ENCODE measurements at places on chromosomes 7 and 10. TPM values are rescaled to one million over a fixed set of nuclear protein-coding genes. Genes with fewer than 3 reads are reported as not detected.

- no peak overlapping the region for H3K4me3 ChIP-seq
- no peaks in the 10 kb centered on the region for H3K4me1 ChIP-seq
- H3K36me3 ChIP-seq: no peaks in the 10 kb centered on the region
- no peak overlapping the region for H3K27ac ChIP-seq
- no peaks in the 10 kb centered on the region for H3K27me3 ChIP-seq
- DNase-seq: no peak
Measured at GRCh38 chr7:99219185-99219767, 11.4 kb upstream of the KPNA7 start.

- H3K36me3 ChIP-seq: no peaks in the 10 kb centered on the region
- H3K27ac ChIP-seq: no peak within 1 kb of the TSS
- peak within 1 kb of the TSS; percentile 32 for H3K4me3 ChIP-seq
- peaks cover 11% of the 10 kb centered on the region for H3K27me3 ChIP-seq
- peak; percentile 67 for DNase-seq
Measured at GRCh38 chr10:132065491-132066105, at the start of gene JAKMIP3. TSS of gene JAKMIP3 (plus strand) at chr10:132065946. CDS start at chr10:132104809, 38,863 bp downstream.

- H3K27ac ChIP-seq: no peak overlapping the region
- H3K27me3 ChIP-seq: no peaks in the 10 kb centered on the region
- H3K4me3 ChIP-seq: no peak overlapping the region
- no peaks in the 10 kb centered on the region for H3K36me3 ChIP-seq
Measured at GRCh38 chr10:1270906-1271305, 214.7 kb downstream of the WDR37 start.

GRCh38 chr10:70459774-70460490 is 18.5 kb upstream of the NODAL start:
- peaks cover 4% of the 10 kb centered on the region for H3K4me1 ChIP-seq
- DNase-seq: no peak
- H3K36me3 ChIP-seq: no peaks in the 10 kb centered on the region
- peaks cover 44% of the 10 kb centered on the region for H3K27me3 ChIP-seq

DNA sequence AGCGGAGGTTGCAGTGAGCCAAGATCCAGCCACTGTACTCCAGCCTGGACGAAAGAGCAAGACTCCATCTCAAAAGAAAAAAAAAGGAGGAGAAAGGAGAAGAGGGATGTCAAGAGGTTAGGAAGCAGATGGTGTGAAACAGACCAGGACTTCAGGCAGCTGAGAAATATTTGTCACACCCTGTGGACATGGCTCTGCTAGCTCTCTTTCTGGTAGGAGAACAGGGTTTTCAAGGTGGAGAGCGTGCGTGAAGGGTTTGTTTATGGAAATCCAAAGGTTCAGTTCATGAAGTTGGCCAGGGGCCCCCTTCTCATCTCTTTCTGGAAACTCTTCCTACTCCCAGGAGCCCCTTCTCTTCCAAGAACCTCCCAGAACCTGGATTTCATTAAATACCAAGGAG is 110.8 kb upstream of the GALNT17 start:
- H3K36me3 ChIP-seq: no peaks in the 10 kb centered on the region
- no peak overlapping the region for H3K27ac ChIP-seq

DNA sequence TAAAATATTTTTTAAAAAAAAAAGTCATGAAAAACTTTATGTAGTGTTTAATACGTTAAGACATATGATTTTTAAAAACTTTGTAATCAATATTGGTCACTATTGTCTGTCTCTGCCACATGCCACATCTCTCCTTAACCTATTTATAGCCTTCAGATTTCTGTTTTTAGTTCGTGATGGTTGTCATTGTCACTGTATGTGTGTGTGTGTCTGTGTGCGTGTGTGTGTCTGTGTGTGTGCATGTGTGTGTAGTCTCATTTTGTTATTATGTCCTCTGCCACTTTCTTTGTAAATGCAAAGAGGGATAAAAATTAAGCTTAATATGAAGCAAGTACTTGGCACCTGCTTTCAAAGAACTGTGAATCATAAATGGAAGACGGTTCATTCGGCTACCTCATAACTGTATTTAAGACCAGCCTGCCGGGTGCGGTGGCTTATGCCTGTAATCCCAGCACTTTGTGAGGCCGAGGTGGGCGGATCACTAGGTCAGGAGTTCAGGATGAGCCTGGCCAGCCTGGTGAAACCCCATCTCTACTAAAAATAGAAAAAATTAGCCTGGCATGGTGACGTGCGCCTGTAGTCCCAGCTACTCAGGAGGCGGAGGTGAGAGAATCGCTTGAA is 354.0 kb downstream of the ARL4A start:
- no peaks in the 10 kb centered on the region for H3K36me3 ChIP-seq
- H3K4me1 ChIP-seq: no peaks in the 10 kb centered on the region

DNA sequence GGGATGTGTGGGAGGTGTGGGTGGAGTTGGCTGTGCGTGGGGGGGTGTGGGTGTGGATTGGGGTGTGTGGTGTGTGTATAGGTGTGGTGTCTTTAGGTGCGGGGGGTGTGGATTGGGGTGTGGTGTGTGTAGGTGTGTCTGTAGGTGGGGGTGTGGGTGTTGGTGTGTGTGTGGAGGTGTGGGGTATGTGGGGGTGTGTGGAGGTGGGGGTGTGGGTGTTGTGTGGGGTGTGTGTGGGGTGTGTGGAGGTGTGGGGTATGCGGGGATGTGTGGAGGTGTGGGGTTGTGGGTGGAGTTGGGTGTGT is 33.9 kb downstream of the SPDYE17 start:
- no peak for DNase-seq
- H3K4me3 ChIP-seq: no peak overlapping the region
- H3K27ac ChIP-seq: no peak overlapping the region
- peaks cover 3% of the 10 kb centered on the region for H3K36me3 ChIP-seq
- no peaks in the 10 kb centered on the region for H3K4me1 ChIP-seq

DNA sequence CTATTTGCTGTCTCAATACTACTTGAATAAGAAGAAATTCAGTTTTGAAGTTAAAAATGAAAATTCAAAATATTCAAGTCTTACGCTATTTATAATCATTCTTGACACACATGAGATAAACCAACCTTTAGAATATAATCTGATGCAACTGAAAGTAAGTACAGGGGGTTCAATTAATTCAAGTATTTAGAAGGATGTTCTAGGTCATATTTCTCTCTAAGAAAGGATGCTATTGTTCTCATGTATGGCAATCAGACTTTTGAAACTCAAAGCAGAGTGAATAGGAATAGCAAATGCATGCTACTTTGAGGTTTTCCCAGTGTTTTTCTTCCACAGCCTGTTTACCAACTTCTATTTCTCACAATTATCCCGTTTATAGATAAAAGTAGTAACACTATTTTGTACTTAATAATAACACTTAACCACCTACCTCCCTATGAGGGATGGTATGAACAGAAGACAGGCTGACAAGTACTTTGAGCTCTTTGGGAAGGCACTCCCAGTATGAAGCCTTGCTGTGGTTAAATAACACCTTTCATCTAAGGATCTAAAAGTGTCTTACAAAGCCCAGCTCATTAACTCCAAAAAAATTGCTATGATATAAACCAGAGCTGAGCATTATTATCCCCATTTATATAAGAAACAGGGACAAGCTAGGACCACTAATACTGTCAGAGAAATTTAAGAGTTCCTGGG is 18.0 kb upstream of the SPOCK2 start:
- no peaks in the 10 kb centered on the region for H3K27me3 ChIP-seq
- no peak overlapping the region for H3K4me3 ChIP-seq
- no peak overlapping the region for H3K27ac ChIP-seq
- peaks cover 2% of the 10 kb centered on the region for H3K36me3 ChIP-seq
- H3K4me1 ChIP-seq: peaks cover 7% of the 10 kb centered on the region
- DNase-seq: no peak

GRCh38 chr7:91434836-91435235 is 170.6 kb downstream of the FZD1 start:
- H3K27me3 ChIP-seq: no peaks in the 10 kb centered on the region
- no peaks in the 10 kb centered on the region for H3K4me1 ChIP-seq
- H3K36me3 ChIP-seq: no peaks in the 10 kb centered on the region
- DNase-seq: no peak

DNA sequence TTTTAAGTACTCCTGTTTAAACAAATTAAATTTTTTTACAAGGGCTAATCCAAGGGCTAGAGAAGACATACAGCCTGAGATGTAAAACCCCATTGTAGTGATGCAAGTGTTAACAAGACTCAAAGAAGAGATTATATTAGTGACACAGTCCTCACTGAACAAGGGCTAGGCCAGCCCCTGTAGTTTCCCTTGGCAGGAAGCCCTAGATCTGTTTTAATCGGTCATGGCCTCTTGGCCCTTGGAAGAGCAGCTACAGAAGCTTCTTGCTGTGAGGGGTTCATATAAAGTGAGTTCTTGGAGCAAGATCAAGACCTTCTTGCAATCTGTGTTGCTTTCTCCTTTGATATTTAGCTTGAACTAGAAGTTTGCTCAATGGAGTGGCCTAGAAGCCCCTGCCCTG is 1339.4 kb downstream of the XPNPEP1 start:
- DNase-seq: no peak
- no peaks in the 10 kb centered on the region for H3K36me3 ChIP-seq
- no peak overlapping the region for H3K4me3 ChIP-seq

DNA sequence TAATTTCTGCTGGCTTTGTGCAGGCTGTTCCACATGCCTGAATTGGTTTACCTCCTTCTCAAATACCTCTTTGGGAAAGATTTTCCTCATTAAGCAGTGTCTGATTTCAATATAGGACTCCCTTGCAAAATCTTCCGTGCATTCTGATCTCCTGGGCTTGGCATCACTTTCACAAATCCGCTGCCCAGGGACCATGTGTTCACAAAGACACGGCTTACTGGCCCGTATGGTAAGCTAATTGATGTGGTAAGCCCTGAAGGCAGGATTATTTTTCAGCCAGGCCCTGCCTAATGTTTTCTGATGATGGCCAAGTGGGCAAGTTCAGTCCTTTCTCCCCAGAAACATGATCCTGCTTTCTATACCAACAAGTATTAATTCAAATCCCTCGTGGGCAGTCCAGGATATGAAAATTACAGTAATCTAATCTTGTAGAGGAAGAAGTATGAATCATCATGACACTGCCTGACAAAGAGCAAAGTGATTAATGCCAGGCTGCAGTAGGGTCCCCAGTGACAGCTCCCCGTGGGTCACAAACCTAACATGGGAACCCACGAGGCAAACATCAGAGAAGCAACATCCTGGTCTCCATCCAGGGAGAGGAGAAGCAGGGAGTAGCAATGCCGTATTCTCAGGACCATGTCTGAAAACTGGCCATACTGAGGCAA is 11.6 kb upstream of the SVIL start:
- H3K4me1 ChIP-seq: peaks cover 18% of the 10 kb centered on the region
- no peaks in the 10 kb centered on the region for H3K36me3 ChIP-seq
- no peaks in the 10 kb centered on the region for H3K27me3 ChIP-seq
- no peak for DNase-seq

GRCh38 chr10:20457649-20458048 is 439.5 kb downstream of the NEBL start:
- no peaks in the 10 kb centered on the region for H3K27me3 ChIP-seq
- no peak overlapping the region for H3K27ac ChIP-seq
- H3K4me1 ChIP-seq: no peaks in the 10 kb centered on the region

DNA sequence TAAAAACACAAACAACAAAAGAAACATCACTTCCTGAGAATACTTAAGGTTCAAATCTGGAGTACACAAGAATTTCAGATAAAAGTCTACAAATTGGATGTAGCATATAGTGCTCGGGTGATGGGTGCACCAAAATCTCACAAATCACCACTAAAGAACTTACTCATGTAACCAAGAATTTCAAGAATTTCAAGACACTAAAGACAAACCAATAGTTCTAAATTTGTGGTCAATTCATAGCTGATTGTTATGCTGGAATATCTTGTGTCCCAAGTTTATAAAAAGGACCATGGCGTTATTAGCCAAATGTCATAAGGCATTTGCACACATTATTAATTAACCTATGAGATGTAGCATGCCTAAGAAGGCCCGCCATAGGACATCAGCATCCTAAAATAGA is 1204.1 kb upstream of the AUTS2 start:
- DNase-seq: no peak
- no peaks in the 10 kb centered on the region for H3K36me3 ChIP-seq
- H3K4me3 ChIP-seq: no peak overlapping the region
- no peaks in the 10 kb centered on the region for H3K27me3 ChIP-seq
- no peak overlapping the region for H3K27ac ChIP-seq
- no peaks in the 10 kb centered on the region for H3K4me1 ChIP-seq

DNA sequence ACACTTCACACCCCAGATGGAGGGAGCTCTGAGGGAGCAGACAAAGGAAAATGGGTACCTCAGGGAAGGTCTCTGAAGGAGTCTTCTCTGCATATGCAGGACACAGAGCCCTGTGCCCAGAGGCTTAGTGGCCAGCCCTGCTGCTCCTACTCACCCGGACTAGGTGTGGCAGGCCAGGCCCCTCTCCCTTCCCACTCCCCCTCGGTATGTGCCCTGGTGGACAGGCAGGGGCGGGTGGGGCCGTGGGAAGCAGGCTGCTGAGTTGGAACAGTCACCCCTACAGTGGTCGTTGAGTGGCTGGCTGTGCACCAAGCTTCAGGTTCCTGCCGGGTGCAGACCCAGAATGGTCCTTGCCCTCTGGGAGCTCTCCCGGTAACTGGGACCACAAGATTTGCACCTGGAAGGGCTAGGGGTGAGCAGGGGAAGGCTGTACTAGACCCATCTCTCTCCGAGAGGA is 68.6 kb downstream of the ZMIZ1 start:
- DNase-seq: no peak
- H3K27ac ChIP-seq: peak overlapping the region; percentile 20
- no peak overlapping the region for H3K4me3 ChIP-seq
- H3K27me3 ChIP-seq: no peaks in the 10 kb centered on the region
- H3K4me1 ChIP-seq: peaks cover 31% of the 10 kb centered on the region

DNA sequence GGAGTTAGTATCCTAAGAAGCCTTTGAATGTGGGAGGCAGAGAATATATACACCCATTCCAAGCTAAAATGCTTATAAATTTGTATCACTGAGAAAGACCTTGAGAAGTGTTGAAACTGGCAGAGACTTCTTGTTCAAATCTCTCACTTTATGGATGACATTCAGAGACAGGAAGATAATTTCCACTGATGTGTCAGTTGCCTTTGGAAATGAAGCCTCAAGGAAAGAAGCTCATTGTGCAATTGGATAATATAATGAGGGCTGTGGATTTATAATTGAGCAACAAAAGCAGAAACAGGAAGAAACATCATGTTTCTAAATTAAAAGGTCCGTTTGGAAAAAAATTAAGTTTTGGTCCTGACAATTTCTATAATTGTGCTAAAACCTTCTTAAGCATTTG is 789.9 kb upstream of the IGFBP3 start:
- DNase-seq: no peak
- H3K36me3 ChIP-seq: no peaks in the 10 kb centered on the region
- H3K4me3 ChIP-seq: no peak overlapping the region
- peaks cover 12% of the 10 kb centered on the region for H3K4me1 ChIP-seq
- no peaks in the 10 kb centered on the region for H3K27me3 ChIP-seq

DNA sequence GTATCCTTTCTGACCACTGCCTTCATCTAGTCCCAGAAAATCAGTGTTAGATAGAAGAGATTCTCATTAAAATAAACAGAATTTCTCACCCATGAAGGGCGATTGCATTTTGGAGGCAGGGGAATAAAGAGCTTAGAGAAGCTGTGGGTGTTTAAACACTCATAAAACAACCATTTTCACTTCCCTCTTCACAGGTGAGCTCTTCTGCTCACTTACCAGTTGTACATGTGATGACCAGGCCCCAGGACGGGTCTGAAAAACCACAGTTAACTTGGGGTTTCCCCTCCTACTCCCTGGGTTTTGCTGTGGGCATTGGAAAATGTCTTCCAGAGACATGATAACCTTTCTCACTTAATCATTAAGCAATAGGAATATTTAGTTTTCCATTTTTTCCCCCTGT is 411.6 kb upstream of the DPP6 start:
- H3K4me3 ChIP-seq: no peak overlapping the region
- H3K4me1 ChIP-seq: no peaks in the 10 kb centered on the region
- no peak overlapping the region for H3K27ac ChIP-seq
- no peak for DNase-seq

Gene OR13A1
- 0.06 TPM for polyA plus RNA-seq

Gene DOCK1
- polyA plus RNA-seq: 29.5 TPM

Gene PNLIP
- polyA plus RNA-seq: 0.12 TPM

Gene SPDYE11
- polyA plus RNA-seq: 0.51 TPM

Gene LRRD1
- polyA plus RNA-seq: 0.19 TPM

Gene SEPHS1
- 51.3 TPM for polyA plus RNA-seq

All from large intestine (tissue), 12 donors.